ENCODE measurements at places on chromosomes 6 and 20.

- DNase-seq: no peak
These were observed 62.7 kb downstream of the MEI4 start for GRCh38 chr6:77715588-77715987.

DNA sequence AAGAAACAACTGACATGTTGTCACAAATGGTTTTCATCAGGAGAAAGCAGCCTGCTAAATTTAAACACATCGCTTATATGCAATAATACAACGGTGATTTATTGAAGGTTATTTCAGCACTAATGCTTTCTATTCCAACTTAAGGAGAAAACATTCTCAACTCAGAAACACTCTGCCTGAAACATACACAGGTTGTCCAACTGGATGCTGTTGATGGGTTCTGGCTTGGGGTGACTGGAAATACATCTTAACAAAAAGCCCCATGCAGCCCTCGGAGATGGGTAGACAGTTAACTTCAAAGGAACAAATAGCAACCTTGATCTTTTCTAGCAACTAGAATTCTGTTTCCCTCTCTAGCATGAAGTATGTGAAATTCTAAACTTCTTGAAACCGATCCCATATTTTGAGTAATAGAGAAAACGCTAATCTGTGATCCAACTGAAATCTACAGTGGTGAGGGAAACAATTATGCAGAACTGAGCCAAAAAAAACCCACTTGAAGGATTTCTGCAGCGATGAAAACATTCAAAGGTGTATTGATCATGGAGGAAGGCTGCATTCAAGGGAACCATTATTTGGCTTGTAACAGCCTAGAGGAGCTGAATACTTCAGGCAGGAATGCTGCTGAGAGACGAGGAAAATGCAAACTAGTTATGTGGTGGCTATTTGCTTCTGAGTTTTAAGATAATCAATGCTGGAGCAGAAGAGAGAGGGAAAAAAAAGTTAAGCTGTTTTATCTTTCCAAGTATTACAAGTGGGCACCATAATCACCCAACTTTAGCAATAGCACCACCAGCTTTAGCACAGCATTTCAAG is 6.9 kb downstream of the ZMYND8 start:
- DNase-seq: no peak

DNA sequence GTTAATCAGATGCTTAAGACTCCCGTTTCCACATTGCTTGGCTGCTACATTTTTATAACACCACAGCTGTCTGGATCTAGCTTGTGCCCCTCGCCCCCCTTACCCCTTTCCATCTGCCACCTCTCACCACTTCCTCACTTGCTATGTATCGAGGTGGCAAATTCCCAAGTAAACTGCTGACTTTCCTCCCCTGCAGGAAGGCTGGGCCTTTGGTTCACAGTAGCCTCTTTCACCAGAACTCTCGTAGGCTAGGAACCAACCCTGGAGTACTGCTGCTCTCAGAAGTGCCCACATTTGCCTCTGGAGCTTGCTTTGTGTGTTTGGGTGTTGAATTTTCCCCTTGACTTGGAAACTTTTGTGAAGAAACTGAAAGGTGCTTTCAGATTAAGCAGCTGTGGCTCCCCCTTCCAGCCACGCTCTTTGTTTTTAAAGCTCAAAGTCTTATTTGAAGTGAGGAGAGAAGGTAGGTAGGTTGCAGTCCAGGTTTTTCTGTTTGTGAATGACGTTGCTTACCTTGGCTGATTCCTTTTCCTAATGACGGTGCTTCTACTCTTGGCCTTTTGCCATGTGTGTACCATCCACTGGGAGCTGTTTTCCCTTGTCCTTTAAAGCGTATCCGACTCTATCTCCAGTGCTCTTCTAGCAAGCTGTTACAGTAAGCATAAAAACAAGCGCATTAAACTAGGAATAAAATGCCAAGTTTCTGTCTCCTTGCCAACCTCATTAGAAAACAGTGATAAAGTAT is 90.4 kb downstream of the CARMIL1 start:
- DNase-seq: no peak

- no peak for DNase-seq
These were observed 8.9 kb upstream of the MYL9 start for GRCh38 chr20:36532388-36532787.

DNA sequence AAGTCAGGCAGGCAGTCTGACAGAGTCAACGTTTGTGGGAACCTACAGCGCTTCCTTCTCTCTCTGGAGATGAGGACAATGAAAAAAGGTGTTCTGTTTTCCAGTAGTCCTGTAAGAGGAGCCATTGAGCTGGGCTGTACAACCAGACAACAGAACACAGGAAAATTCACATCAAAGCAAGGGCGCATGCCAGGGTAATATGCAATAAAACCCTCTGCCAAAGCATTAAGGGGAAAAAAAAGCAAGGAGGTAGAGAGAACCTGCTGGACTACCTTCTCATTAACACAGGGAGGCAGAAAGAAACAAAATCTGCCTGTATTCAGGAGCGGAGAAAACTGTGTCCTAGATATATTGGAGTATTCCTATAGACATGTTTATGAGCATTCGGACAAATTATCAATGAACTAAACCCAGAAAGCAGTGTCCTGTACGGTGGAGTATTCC is 1.3 kb downstream of the RNF24 start:
- DNase-seq: no peak
